ENCODE measurements at places on chromosomes 12 and 14.

DNA sequence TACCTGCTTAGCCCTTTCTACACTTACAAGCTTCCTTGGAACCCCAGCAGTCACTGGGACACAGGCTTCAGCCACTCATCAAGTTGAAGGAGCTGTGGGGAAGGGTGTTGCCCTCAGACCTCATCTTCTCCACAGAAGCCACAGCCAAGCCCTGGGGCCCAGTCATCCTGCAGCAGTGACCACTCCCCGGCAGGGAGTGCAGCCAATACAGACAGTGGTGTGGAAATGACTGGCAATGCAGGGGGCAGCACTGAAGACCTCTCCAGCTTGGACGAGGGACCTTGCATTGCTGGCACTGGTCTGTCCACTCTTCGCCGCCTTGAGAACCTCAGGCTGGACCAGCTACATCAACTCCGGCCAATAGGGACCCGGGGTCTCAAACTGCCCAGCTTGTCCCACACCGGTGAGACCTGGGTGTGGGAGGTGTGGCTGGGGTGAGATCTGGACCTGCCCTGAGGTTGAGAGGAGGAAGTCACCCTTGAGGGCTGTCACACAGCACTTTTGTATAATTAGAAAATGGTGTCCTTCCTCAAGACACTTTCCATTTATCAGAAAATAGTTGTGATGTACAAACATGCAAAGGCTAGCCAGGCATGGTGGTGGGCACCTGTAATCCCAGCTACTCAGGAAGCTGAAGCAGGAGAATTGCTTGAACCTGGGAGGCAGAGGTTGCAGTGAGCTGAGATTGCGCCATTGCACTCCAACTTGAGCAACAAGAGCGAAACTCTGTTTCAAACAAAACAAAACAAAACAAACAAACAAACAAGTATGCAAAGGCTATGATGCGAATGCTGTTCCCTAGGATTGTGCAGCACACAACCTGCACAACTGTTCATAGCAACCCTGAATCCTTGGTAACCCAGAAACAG lies 9.9 kb downstream of the GLI1 start:
- DNase-seq: no peak

DNA sequence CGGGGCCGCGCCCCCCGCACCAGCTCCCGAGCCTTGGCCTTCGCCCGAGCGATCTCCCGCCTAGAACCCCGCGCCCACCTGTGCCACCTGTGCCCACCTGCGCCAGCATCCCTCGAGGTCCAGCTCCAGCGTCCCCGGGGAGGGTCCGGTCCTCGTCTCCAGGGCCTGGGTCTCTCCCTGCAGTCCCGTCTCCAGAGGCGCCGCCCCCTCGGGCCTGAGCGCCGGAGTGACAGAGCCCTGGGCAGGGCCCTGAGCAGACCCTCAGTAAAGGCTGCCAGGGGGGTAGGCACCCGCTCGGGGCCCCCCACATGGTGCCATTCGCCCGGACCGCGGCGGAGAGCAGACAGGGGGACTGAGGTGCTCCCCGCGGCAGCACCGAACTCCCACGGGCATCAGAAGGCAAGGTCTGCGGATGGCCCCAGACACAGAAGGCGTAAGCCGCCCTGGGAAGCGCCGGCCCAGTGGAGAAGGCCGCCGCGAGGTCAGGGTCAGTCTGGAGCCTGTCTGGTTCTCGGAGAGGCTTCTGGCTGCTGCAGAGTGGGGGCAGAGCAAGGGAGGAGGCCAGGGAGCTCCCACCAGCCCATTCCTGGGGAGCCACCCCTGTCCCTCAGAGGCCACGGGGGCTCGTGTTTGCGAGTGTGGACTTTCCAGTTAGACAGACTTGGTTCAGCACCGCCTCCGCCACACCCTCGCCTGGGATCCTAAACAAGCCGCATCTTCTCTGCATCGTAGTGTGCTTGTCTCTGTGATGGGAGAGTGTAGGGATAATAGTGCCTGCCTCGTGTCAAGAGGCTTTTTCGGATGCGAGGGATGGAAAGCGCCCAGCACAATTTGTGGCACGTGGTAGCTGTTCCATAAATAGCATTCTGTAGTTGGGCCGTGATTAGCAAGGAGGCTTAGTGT lies 1.1 kb upstream of the PPP1R13B start:
- no peak for DNase-seq

DNA sequence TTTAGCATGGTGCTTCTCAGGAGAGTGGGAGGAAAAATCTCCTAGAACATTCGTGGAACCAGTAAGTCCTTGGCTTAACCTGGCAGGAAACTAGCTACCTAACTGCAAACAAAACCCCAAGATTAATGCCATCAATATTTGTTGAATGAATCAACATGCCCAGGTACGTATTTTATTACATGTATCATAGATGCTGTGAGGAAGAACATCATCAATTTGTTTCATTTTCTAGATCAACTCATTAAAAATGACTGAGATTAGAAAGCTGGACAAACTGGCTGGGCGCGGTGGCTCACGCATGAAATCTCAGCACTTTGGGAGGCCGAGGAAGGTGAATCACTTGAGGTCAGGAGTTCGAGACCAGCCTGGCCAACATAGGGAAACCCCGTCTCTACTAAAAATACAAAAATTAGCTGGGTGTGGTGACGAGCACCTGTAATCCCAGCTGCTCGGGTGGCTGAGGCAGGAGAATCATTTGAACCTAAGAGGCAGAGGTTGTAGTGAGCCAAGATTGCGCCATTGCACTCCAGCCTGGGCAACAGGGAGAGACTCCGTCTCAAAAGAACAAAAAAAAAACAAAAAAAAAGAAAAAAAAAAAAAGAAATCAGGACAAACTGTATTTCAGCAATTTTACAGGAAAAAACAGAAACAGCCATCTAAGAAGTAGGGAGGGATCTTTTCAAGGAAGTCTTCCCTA lies 88.7 kb downstream of the NTN4 start:
- no peak for DNase-seq

DNA sequence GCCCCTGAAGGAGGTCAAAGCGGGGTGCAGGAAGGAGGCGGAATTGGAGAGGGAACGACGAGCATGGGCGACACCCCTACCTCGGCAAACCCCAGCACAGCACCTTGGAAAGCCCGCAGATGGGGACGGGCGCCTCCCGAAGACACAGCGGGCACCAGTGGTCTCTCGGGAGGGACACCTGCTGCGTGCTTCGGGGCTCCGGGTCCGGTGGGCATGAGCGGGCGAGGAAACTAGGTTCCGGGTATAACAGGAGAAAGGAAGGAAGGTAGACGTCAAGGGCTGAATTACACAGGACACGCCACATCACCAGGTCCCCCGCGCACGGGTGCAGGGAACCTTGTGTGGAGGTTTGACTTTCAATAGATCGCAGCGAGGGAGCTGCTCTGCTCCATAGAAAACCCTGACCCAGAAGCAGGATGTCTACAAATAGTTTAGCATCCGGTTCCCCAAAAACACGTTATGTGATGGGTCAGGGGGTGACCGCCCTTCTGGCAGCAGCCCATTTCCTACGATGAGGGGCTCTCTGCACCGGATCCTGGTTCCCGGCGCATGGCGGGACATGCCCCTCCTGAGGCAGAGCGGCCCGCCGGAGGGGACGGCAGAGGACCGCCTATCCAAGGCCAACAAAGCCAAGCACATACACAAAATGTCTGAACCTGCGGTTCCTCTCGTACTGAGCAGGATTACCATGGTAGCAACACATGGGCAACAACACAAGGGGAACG lies 196.9 kb downstream of the ALG10 start:
- DNase-seq: no peak

DNA sequence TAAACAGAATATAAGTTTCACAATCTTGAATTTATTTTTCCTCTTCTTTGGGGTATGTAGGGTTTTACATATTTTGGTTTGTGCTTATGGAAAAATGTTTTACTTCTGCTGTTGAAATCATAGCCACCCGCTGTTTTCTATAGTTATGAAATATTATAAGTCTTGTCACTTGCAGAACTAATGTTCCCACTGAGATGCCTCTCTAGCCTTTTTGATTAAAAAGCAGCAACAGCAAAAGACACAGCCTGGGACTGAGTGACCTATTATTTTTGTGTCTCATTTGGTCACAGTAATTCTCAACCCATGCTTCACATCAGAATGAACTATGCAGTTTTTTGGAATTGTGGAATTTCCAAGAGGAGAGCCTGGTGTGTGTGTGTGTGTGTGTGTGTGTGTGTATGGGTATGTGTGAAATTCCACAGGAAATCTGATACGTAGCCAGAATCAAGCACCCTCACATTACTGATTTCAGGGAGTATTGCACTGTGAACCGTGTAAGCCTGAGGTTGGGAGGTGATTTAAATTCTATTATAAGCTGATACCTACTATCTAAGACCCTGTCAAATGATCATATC lies 55.7 kb upstream of the FRMD6 start:
- DNase-seq: no peak

DNA sequence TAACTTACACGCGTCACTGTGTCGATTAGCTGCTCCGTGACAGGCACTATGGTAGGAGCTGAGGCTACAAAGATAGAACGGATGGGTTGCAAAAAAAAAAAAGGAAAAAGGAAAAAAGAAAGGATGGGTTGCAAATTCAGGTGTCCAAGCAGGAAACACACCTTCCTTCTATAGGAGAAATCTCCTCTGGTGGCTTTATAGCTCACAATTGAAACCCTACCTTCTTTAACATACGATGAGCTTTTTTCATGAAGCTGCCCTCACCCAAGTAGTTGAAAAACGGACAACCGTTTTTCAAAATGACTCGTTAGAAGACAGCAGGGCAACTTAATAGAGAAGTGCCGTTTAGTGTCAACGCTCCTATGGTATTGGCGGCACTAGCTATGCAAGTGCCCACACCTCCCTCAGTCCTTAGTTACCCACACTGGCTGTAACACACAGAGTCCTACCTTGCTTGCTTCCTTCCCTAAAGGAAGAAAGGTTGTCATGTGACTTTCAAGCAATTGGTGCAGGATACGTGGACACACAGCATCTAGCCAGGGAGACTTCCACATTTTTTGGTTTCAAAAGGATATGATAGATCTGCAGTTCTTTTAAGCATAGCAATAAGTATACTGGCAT lies 682 bp upstream of the TRIP11 start:
- DNase-seq: no peak

- no peak for DNase-seq
Observed at GRCh38 chr12:80470403-80470802, 26.4 kb downstream of the PTPRQ start.

- DNase-seq: no peak
Observed at GRCh38 chr14:22524115-22524783, 64.8 kb downstream of the DAD1 start.

GRCh38 chr12:48542300-48542928 lies 17.0 kb downstream of the OR8S1 start:
- DNase-seq: no peak

DNA sequence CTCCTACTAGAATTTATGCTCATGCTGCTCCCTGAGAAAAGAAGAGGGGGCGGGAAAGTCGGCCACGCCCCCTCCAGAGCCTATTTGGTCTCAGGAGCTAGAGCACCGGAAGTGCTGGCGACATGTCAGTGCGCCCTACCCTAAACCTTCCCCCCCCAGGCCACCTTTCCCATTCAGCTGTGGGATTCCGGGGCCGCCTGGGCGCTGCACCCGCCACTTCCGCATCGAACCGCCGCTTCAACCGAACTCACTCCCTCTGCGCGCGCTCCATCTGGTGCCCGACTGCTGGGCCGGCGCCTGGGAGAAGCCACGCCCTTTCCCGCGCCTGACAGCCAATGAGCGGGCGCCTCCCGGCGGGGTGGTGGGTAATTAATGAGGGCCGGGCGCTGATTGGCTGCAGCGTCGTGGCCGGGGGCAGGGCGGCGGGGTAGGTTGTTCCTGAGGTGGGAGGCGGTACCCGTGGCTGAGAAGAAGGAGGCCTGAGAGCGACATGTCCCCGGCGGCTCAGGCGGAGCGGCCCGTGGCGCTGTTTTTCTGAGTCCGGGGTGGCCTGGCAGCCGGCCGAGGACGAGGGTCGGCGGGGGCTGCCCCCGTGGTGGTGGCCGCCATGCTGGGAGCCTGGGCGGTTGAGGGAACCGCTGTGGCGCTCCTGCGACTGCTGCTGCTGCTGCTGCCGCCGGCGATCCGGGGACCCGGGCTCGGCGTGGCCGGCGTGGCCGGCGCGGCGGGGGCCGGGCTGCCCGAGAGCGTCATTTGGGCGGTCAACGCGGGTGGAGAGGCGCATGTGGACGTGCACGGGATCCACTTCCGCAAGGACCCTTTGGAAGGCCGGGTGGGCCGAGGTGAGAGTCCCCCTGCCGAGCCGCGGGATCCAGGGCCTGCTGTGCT lies at the start of gene MLEC:
Gene MLEC, plus strand, starts transcription at position 460 of the 888 bp plus-strand sequence. Its CDS starts 148 bp downstream, at position 608.
- DNase-seq: peak; percentile 79

- no peak for DNase-seq
Observed at GRCh38 chr14:24925771-24926374, 124.1 kb downstream of the STXBP6 start.

- no peak for DNase-seq
Observed at GRCh38 chr14:78028471-78028870, 141.7 kb upstream of the NRXN3 start.

DNA sequence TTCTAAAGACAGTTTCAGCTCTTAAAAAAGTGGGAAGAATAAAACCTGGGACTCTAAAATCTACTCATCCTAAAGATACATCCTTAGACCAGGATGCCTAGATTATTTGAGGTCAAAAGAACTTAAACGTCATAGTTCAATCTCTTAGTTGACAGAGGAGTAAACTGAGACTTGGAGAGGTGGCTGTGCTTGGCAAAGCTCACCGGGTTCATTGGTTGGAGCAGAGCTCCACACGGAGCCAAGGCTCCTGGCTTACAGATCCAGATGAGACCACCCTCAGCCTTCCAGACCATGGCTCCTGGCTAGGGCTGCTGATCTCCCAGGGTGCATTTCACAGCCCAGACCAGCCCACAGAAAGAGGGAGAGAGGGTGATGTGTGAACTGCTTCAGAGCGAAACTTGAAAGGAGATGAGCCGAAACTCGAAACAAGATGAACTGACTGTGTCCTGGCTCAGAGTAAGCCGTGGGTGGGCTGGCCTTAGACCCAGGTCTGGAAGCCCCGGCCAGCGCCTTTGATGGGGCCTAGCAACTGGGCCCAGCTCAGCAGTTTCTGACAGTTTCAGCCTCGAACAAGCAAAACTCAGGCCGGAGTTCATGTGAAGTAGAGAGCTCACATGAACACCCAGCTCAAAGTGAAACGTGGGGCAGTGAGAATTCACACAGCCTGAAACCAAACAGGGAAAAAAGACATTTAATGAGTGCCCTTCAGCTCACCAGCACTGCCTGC lies 1044.8 kb downstream of the BCL11B start:
- DNase-seq: no peak

DNA sequence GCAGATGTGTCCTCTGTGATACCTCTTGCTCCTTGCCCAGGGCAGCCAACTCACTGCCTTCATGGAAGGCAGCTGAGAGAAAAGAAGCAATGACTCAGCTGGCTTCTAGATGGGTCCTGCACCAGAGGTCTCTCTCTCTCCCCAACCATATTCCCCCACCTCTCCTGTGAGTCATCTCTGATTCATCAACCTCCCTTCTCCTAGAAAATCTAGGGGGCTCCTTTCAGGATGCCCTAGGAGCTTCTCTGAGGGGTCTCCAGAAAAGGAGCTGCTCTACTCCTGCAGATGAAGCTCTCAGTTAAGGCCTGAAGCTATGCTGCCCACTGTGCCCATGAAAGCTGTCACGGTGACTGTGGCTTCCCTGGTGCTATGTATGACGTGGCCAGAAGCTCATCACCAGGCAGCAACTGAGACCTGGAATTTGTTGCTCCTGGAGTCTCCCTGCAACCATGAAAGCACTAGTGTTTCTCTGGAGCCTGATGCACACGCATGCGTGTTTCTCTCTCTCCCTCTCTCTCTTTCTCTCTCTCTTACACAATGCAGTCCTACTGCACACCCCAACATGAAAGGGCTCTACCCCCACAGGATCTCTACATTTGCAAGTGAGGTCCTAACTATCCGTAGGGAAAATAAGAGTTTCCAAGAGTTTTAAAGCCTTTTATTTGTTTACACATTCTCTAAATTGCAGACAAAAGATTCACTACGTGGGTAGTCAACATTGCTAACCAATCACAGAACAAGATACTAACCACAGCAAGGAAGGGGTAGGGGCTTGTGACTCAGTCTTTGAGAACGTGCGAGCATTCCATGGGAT lies 285.3 kb downstream of the DPF3 start:
- DNase-seq: peak; percentile 81
